ENCODE measurements at places on chromosomes 7 and 10.

DNA sequence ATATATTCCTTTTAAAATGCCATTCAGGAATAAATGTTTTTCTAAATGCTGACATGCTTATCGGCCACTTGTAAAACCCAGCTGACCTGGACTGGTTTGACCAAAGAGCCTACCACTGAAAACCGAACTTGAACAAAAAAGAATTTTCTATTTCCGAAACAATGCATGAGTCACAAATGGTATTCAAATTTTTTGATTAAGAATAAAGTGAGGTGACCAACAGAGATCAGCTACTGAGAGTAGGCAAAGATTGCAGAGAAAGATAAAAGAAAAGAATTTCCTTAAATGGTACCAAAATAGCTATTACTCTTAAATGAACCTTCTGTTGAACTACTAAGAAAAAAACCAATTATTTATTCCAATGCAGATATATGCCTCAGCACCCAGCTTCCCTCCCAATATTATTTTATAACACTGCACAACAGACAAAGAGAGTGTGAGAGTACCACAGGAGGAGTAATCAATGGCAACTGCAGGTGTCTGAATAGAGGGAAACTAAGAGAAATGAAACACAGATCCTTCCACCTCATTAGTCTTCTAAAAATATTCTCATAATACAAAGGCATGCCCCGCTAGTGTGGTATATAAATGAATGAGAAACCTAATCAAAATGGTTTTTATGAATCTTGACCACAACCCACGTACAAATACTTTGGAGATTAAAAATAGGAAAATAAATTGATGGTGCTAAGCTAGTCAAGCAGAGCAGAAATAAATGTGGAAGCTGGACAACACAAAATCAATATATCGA lies 20.1 kb downstream of the OSBPL3 start:
- no peak for DNase-seq

DNA sequence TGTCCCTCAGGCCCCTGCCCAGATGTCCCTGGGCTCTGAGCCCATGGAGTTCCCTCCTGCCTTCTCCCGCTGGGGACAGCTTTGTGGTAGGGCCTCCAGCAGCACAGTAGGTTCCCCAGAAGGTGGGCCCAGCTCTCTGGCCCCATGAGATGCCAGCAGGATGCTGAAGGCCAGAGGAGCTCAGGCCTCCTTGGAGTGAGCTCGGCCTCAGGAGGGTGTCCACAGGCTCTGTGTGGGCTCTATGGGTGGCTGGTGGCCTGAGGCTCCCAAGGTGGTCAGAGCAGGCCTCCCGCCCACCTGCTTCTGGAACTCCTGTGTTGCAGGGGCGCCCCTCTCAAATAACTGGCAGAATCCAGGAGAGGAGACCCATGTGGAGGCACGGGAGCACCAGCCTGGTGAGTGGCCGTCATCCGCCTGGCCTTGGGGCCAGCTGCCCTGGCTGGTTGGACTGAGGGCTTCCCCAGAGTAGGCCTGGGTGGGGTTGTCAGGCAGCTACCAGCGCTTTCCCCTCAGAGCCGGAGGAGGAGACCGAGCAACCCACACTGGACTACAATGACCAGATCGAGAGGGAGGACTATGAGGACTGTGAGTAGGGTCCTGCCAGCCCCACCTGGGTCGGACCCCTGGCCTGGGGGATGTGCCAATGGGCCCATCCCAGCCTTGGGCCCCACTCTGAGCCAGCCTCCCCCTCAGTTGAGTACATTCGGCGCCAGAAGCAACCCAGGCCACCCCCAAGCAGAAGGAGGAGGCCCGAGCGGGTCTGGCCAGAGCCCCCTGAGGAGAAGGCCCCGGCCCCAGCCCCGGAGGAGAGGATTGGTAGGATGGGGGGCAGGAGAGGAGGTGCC lies 3.2 kb downstream of the AEBP1 start:
- no peak for DNase-seq

GRCh38 chr10:19845503-19846368 lies 29.5 kb downstream of the PLXDC2 start:
- no peak for DNase-seq

DNA sequence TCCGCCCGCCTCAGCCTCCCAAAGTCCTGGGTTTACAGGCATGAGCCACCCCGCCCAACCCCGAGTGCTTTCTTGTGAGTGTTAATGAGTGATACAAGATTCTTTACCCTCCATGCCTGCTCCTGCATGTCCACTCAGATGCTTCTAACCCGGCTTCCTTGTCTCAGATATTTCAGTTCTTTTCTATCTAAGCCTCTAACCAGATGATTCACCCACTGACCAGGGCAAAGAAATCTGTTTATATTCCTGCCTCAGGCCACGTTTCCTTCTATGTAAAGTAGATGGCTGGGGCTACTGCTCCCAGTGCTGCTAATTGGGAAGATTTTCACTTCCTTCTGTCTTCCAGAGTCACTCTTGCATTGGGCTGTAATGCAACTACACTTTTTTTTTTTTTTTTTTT lies 395.1 kb upstream of the ANKRD30A start:
- no peak for DNase-seq

- DNase-seq: no peak
Observed at GRCh38 chr10:79188154-79188965, 119.6 kb downstream of the ZMIZ1 start.

GRCh38 chr10:97823734-97824133 lies 25.9 kb upstream of the GOLGA7B start:
- no peak for DNase-seq

- no peak for DNase-seq
Observed at GRCh38 chr10:12041766-12042408, 722 bp downstream of the UPF2 start.

- DNase-seq: no peak
Observed at GRCh38 chr10:86630079-86630478, 24.3 kb upstream of the OPN4 start.

DNA sequence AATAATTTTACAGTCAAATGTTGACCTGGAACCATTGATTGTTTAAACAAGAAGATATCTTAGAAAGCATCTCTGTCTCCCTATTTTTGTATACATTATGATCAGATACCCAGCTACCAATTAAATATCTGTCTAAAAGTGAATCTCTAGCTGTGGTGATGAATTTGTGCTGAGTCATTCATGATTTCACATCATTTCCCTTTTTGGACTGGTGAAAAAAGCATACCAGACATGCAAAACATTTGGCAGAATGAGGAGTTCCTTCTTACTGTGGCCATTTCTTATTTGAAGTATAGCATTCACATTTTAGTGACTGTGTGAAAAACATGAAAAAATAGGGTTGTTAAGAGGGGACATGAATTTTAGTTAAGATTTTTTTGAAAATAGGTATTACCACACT lies 98.0 kb upstream of the GATA3 start:
- DNase-seq: no peak
